ENCODE measurements at places on chromosomes 6 and 20.

GRCh38 chr6:136987526-136987925, 57.2 kb downstream of the IL20RA start:
- DNase-seq, result no peak

DNA sequence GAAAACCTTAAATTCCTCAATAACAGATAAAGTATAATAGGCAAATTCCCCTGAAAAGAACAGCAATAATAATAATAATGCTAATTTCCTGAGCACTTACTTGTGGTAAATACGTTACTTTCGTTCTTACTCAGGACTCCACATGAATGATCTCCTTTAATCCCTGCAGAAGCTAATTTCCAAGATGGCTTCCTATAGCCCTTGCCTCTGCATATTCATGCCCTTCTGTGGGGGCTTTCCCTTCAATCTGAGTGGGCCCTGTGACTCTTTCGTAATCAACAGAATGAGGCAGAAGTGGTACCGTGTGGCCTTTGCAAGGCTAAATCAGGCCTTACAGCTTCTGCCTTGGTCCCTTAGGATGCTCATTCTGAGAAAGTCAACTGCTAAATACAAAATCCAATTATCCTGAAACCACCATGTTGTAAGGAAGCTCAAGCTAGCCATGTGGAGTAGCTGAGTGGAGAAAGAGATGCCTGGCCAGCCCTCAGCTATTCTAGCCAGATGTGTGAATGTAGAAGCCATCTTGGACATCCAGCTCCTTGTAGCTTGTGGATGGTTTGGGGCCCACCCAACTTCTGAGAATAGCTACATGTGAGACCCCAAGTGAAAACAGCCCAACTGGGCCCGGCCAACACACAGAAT, 50.5 kb downstream of the MCUR1 start:
- no peak for DNase-seq

DNA sequence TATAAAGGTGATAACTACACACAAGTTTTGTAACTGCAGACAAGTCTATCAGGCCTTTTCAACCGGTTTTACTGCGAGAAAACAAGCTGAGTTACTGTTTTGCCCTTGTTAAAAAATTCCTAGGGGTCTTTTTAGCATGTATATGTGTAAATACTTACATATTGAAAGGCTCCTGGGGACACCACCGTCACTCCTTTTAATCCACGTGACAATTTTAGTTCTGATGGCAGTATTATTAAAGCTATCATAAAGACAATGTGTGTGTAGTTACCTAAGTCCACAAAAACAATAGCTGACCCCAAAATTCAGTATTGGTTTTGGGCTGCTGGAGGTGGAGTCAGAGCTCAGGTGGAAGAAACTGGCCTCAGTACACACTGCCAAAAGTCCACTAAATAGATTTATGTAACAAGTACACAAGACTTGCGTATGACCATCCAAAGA, 41.3 kb upstream of the HFE start:
- no peak for DNase-seq

GRCh38 chr6:95143408-95144180, 433.7 kb upstream of the MANEA start:
- DNase-seq, result no peak

DNA sequence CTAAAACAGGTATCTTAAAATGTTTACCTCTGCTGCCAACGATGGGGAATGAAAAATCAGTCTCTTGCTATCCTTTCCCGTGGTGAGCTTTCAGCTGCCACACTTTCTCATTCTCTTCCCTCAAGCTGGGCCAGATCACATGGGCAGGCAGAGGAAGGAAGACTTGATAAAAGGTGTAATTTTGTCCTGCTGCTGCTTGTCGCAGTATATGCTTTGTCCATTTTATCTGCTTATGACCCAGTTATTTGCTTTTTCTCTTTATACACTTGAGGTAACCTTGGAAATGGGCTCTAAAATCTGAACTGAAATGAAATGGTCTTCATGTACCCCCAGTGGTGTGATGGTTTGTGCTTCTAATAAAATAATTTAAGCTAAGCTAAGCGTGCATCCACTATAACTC, 695.9 kb upstream of the FLRT3 start:
- no peak for DNase-seq

DNA sequence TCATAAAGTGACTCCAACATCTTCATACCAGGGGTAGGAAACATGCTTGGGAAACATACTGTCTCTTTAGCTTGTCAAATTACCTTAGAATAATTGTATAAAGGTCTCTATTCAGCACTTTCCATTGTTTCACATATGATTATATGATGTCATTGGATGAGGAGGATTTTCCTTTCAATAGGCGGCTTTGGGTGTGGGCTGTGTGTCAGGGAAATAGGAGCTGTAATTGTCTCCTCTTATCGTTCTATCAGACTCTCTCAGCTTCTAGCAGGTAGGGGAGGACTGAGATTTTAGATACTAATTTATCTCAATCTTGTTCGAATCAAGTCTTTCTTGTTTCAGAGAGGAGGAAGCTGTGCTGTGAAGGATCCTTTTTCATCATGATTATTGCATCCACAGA, 179.4 kb upstream of the OLIG3 start:
- DNase-seq, result no peak

GRCh38 chr6:89489078-89489477, 56.1 kb downstream of the ANKRD6 start:
- DNase-seq, result no peak

DNA sequence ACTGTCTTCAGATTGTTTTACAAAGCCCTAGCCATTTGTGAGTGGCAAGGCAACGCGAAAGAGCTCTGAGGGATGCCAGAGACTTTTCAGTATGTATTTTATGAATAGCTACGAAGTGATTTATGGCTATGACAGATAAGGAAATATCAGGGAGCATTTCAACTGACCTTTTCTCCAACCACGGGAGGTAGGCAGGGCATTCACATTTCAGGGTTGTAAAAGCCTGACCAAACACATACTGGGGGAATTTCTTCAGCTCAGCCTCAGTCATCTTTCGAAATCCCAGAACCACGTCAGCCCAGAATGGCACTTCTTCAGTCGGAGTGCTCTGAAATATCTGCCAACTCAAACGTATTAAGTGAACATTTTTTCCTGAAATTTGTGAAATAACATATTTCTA, 10.8 kb downstream of the DDO start:
- DNase-seq, result no peak

DNA sequence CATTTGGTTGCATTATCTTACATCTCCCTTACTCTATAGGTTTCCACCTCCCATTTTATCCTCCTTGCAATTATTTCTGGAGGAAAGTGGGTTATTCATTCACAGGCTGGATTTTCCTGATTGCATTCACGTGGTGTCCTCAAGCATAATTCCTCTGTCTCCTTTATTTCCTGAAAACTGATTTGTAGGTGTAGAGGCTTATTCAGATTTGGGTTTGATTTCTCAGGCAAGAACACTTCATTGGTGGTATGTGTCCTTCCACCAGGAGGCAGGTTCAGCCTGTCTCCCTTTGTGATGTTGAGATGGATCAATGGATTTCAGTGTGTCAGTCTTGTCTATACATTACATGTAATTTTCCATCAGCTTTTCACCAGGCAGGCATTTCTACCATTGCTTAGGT, 17.3 kb downstream of the DNPH1 start:
- no peak for DNase-seq

DNA sequence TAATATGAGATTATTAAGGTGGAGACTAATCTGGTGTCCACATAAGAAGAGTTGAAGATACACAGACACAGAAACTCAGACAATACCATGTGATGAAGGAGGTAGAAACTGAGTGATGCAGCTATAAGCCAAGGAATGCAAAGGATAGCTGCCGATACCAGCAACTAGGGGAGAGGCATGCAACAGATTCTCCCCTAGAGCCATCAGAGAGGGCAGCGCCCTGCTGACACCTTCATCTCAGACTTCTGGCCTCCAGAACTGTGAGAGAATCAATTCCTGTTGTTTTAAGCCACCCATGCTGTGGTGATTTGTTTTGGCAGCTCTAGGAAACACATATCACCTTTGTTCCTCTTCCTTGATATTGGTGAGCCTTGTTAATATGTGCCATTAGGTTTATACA, 41.5 kb downstream of the STXBP5 start:
- no peak for DNase-seq

DNA sequence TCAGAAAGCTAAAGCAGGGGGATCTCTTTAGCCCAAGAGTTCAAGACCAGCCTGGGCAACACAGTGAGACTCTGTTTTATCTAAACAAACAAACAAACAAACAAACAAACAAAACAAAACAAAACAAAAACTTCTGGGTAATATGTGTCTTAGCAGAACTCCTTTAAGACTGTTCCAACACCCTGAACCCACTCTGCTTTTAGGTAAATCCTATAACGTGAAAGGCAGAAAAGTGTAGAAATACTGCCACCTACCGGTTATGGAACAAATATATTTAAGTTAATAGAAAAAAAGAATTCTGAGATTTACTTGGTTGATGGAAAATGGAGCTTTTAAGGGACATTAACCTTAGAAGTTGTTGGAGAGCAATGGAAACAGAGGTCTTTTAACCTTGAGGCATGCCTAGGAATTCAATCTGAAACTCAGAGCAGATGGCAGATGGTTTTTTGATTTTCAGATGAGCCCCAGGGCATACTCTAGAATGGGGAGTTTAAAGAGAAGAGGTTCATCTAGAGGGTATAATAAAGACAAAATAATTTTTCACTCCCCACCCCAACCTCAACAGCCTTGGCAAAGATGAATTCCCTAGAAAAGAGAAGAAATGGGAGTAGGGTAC, 38.5 kb downstream of the SOD2 start:
- peak; percentile 40 for DNase-seq

DNA sequence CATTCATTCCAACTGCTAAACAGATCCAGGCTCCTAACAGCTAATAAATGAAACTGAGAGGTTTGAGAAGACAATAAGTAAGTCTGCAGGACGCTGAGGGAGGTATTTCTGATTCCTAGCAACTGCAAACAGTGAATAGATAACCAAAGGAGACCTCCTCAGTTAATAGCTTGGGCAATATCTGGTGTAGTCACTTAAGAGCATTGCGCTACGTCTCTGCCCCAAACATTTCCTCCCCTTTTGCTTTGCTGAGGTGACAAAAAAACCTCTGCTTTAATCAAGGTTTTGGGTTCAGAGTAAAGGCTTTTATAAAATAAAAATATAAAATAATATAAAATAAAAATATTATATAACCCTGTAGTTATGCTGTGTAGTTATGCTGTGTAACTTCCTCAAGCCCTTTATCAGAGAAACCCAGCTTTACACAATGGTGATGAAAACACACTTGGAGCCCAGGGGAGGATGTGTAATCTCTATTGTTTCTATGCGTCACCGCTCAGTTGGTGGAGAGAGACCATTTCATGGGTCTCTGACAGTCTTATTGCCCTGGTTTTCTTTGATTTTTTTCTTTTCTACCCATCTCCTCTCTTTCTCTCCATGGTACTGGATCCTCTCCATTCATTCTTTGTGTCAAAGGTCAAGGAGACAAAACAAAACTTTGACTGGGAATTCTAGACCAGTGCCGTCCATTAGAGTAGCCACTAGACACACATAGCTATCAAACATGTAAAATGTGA, 18.9 kb upstream of the CALHM5 start:
- DNase-seq, result no peak

GRCh38 chr20:1855109-1855508, 40.1 kb upstream of the SIRPA start:
- DNase-seq, result no peak

GRCh38 chr20:11844691-11845090, 73.0 kb upstream of the BTBD3 start:
- no peak for DNase-seq

- no peak for DNase-seq
Observed at GRCh38 chr6:42260972-42261371, 43.3 kb upstream of the MRPS10 start.

GRCh38 chr6:110329714-110330436, 28.3 kb downstream of the METTL24 start:
- DNase-seq, result no peak

- no peak for DNase-seq
Observed at GRCh38 chr20:38658879-38659596, 57.4 kb downstream of the ARHGAP40 start.

DNA sequence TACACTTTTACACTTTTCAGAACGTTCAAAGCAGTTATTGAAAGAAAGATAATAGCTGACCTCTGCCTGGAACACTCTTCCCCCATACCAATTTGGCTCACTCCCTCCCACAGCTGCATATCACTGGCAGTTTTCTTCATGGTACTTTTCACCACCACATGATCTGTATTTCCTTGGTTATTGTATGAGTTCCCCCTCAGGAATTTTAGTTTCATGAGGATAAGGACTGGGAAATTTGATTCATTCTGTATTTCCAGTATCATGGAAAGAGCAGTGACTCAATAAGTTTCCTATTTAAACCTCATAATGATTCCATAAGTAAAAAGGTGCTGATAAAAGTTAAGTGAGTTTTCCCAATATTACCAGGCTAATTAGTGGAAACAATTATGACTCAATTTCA, 16.0 kb downstream of the HTR1B start:
- DNase-seq, result no peak

DNA sequence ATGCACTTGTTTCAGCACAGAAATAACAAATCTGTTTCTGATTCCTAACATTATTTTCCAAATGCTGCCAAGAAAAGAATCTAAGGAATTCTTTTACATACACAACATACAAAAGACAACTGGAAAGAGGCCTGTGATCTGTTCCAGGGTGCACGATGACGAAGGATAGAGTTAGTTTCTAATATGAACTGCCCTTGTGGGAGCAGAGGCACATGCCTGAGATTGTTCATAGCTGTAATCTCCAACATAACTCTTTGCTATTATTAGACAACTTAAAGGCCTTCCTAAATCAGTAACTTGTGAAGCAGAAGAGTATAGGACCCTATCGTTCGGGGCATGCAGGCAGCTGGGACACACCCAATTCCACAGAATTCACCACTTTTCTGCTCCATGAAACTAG, 41.2 kb upstream of the NHSL1 start:
- DNase-seq, result no peak

- no peak for DNase-seq
Observed at GRCh38 chr6:74705451-74705850, 500.4 kb downstream of the COL12A1 start.
